ENCODE measurements at places on chromosomes 2 and 18. TPM values are rescaled to one million over a fixed set of nuclear protein-coding genes. Genes with fewer than 3 reads are reported as not detected.
A peak's percentile ranks its signal among the peaks of the same experiment; 100 is the strongest.

Gene MOGAT1
- not detected for total RNA-seq

Gene L3MBTL4
- total RNA-seq: 2.0 TPM

Gene TEX44
- not detected for total RNA-seq

Gene TRABD2A
- 1.7 TPM for total RNA-seq

Gene SLC38A11
- 1.4 TPM for total RNA-seq

Gene DSC2
- 1.9 TPM for total RNA-seq

Gene EVA1A
- total RNA-seq: 1.2 TPM

Gene HADHB
- 179 TPM for total RNA-seq

Gene GAL3ST2
- 2.7 TPM for total RNA-seq

Gene BCL2
- total RNA-seq: 25.2 TPM

Gene CDK5R2
- 0.33 TPM for total RNA-seq

Gene KCNJ13
- total RNA-seq: not detected

- peaks cover 39% of the 10 kb centered on the region for H3K4me1 ChIP-seq
- no peaks in the 10 kb centered on the region for H3K27me3 ChIP-seq
- DNase-seq: peak; percentile 90
Measured at GRCh38 chr2:230408244-230408842, 7.7 kb upstream of the SP100 start.

- H3K27me3 ChIP-seq: no peaks in the 10 kb centered on the region
- peak overlapping the region; percentile 98 for H3K27ac ChIP-seq
- H3K4me1 ChIP-seq: peaks cover 47% of the 10 kb centered on the region
- no peak overlapping the region for H3K4me3 ChIP-seq
- no peak for DNase-seq
Measured at GRCh38 chr2:238290091-238290509, 1.7 kb upstream of the PER2 start.

- no peaks in the 10 kb centered on the region for H3K27me3 ChIP-seq
- no peaks in the 10 kb centered on the region for H3K36me3 ChIP-seq
- no peaks in the 10 kb centered on the region for H3K4me1 ChIP-seq
- no peak for DNase-seq
- no peak overlapping the region for H3K4me3 ChIP-seq
Measured at GRCh38 chr2:5740817-5741216, 48.6 kb downstream of the SOX11 start.

DNA sequence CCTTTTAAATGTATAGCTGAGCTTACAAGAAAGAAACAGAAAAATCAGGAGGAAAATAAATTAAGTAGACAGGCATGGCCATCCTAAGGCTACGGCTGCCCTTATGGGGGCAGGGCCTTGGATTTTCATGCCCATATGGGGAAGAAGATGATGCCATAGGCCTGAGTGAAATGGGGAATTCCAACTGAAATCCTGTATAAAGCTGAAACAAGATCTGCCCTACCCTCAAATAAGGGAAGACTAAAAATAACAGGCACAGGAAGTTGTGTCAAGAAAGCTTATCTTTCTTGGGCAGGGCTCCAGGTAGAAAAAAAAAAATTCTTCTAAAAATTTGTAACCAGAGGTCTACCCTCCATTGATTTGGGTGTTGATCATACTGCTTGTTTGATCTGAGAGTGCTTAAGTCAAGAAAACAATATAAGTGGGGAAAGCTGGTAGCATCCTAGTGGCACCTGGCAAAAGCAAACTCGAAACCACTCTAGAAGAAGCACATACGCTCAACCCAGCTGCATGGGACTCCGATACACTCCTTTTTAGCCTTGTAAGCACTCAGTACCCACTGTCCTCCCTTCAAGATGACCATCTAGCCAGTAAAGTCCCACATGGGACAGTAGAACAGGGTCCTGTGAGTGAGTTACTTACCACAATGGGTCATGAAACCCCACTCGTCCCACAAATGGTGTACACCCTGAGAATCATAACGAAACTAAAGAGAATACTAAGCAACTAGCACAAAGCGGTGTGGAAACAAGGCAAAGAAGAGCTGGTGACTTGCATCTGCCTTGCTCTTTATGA lies 22.3 kb downstream of the DNAH7 start:
- DNase-seq: no peak
- no peak overlapping the region for H3K27ac ChIP-seq
- no peaks in the 10 kb centered on the region for H3K27me3 ChIP-seq
- no peaks in the 10 kb centered on the region for H3K4me1 ChIP-seq

- H3K27ac ChIP-seq: no peak overlapping the region
- no peak overlapping the region for H3K4me3 ChIP-seq
- peaks cover 6% of the 10 kb centered on the region for H3K4me1 ChIP-seq
- no peaks in the 10 kb centered on the region for H3K36me3 ChIP-seq
Measured at GRCh38 chr2:159573846-159574606, 42.3 kb downstream of the BAZ2B start.

DNA sequence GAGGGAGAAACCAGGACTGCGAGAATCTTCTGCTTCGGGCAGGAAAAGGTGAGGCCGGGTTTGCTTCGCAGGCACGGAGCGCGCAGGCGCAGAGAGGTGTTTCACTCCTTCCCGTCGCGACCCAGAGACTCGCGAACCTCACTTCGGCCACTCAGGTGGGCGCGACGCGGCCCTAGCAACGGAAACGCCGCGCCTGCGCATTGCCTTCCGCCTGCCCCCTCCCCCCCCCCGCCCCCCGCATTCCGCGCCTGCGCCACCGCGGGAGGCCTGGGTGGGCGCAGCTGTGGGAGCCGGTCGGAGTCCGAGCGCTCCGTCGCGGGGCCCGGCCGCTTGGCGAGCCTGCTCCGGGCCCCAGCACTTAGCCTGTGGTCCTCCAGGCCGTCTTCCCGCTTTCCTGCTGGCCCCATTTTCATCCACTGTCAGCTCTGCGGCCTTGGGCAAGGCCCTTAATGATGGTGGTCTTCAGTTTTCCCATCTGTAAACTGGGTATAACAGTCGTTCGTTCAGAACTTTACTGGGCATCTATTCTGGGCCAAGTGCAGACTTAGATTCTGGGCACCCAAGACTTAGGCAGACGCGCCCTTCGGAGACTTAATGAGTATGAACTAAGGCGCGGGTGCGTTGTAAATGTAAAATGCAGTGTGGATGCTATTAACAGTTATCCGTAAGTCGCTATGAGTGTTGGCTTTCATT lies 62.1 kb upstream of the ACKR3 start:
- no peaks in the 10 kb centered on the region for H3K27me3 ChIP-seq
- H3K4me3 ChIP-seq: peak overlapping the region; percentile 52
- no peaks in the 10 kb centered on the region for H3K36me3 ChIP-seq
- no peak overlapping the region for H3K27ac ChIP-seq

DNA sequence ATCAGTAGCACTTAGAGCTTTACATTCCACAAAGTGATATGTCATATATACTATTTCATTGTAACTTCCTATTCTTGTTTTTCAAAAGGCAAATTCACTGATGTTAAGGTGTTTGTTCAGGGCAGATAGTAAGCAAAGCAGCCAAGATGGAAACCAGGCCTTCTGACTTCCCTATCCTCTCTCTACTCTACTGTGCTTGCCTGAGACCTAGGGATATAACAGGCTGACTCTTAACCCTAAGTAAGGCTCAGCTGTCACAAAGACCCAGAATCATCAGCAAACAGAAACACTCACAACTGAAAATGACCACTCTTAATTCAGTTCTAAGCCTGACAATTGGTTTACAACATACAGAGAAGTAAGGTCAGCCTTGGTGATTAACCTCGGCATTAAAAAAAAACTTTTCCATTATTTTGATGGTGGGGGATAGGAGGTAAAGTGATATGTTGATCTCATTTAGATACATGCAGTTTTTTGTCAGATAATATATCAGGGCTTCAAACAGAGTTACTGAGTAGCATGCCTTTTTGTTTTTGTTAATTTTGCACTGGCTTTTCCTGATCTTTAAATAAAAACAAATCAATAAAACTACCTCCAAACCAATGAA lies 95.4 kb upstream of the CHRNA1 start:
- no peaks in the 10 kb centered on the region for H3K27me3 ChIP-seq
- no peak overlapping the region for H3K27ac ChIP-seq
- H3K36me3 ChIP-seq: no peaks in the 10 kb centered on the region

GRCh38 chr2:206379266-206379665 lies 64.1 kb upstream of the ADAM23 start:
- no peak for DNase-seq
- H3K4me1 ChIP-seq: no peaks in the 10 kb centered on the region
- no peaks in the 10 kb centered on the region for H3K36me3 ChIP-seq
- H3K27ac ChIP-seq: no peak overlapping the region

GRCh38 chr2:236574424-236575145 lies 5.0 kb downstream of the ACKR3 start:
- H3K27ac ChIP-seq: peak overlapping the region; percentile 33
- H3K4me3 ChIP-seq: peak overlapping the region; percentile 61
- no peaks in the 10 kb centered on the region for H3K27me3 ChIP-seq
- DNase-seq: no peak
- no peaks in the 10 kb centered on the region for H3K36me3 ChIP-seq

DNA sequence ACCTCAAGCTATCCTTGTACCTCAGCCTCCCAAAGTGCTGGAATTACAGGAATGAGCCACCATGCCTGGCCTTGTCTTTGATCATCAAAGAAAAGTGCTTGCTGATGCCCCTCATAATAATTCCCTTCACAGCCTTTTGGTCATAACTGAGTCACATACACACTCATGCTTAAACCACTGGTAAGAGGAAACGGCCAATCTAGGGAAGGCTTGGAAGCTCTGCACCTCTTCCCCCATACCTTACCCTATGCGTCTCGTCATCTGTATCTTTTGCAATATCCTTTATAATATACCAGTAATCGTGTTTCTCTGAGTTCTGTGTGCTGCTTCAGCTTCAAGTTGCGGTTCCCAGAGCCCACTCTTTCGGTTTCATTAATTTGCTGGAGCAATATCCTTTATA lies 4.8 kb upstream of the RNF138 start:
- peaks cover 30% of the 10 kb centered on the region for H3K4me1 ChIP-seq
- no peaks in the 10 kb centered on the region for H3K36me3 ChIP-seq
- H3K4me3 ChIP-seq: no peak overlapping the region
- DNase-seq: no peak
- H3K27me3 ChIP-seq: no peaks in the 10 kb centered on the region
- no peak overlapping the region for H3K27ac ChIP-seq

DNA sequence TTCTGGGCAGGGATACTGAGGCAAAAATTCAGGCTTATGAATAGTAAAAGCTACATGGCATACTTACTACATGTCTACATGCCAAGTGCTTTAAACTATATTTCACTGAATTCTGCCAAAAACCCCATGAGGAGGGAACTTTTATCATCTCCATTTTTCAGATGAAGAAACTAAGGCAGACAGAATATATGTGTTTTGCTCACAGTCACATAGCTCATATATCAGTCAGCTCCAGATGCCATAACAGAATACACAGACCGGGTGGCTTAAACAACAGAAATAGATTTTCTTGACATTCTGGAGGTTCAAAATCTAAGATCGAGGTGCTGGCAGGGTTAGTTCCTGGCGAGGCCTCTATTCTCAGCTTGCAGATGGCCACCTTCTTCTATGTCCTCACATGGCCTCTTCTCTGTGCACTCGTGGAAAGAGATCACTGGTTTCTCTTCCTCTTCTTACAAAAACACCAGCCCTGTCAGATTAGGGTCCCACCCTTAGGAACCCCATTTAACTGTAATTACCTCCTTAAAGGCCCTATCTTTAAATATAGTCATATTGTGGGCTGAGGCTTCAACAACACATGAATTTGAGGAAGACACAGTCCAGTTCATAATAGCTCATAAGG lies 27.1 kb upstream of the CREB1 start:
- no peak overlapping the region for H3K4me3 ChIP-seq
- peaks cover 53% of the 10 kb centered on the region for H3K4me1 ChIP-seq
- DNase-seq: peak; percentile 70
- no peak overlapping the region for H3K27ac ChIP-seq
- no peaks in the 10 kb centered on the region for H3K27me3 ChIP-seq

DNA sequence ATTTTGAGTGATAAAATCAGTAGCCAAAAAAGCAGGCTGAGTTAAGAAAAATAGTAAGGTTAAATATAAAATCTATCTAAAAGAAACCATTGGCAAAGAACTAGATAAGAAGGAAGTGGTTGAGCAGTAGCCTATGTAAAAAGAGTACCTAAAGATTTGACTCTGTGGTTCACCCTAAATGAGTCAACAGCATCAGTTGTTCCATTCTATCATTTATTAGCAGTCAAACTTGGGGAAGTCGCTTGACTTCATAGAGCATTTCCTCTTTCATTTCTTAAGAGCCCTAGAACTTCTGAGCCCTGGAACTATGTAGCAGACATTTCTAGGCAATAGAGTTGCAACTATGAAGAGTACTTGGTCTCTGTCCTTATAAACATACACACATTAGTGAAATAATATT lies 381.7 kb downstream of the NUP35 start:
- H3K27me3 ChIP-seq: no peaks in the 10 kb centered on the region
- H3K27ac ChIP-seq: no peak overlapping the region
- no peaks in the 10 kb centered on the region for H3K36me3 ChIP-seq
- no peaks in the 10 kb centered on the region for H3K4me1 ChIP-seq
- H3K4me3 ChIP-seq: no peak overlapping the region

DNA sequence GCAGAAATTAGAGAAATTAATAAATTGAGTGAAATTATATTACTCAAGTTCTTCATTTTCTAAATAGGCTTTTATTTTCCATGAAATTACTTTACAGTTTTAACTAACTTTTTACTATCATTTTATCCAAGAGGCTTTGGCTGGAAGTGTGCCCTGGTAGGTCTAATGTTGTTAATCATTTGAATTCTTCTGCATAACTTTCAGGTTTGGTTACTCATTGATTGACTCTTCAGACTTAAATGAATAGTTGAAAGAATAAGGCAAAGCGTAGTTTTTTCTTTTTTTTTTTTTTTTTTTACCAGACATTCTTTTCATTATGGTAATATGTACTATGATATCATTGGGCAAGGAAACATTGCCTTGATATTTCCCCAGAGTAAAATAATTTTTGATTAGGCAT lies 228.4 kb upstream of the MMADHC start:
- no peak for DNase-seq
- no peak overlapping the region for H3K4me3 ChIP-seq
- no peaks in the 10 kb centered on the region for H3K36me3 ChIP-seq
- no peaks in the 10 kb centered on the region for H3K4me1 ChIP-seq

GRCh38 chr2:233450864-233451575 lies 96.7 kb downstream of the DGKD start:
- peaks cover 91% of the 10 kb centered on the region for H3K36me3 ChIP-seq
- H3K27ac ChIP-seq: no peak overlapping the region
- DNase-seq: no peak
- no peak overlapping the region for H3K4me3 ChIP-seq
- H3K27me3 ChIP-seq: no peaks in the 10 kb centered on the region
- no peaks in the 10 kb centered on the region for H3K4me1 ChIP-seq

- no peaks in the 10 kb centered on the region for H3K4me1 ChIP-seq
- H3K27ac ChIP-seq: no peak overlapping the region
- no peaks in the 10 kb centered on the region for H3K36me3 ChIP-seq
Measured at GRCh38 chr2:187168720-187169713, 279.0 kb downstream of the CALCRL start.

GRCh38 chr2:145277922-145278321 lies 758.0 kb upstream of the ZEB2 start:
- no peaks in the 10 kb centered on the region for H3K27me3 ChIP-seq
- no peak for DNase-seq
- H3K27ac ChIP-seq: no peak overlapping the region
- H3K36me3 ChIP-seq: no peaks in the 10 kb centered on the region
- no peaks in the 10 kb centered on the region for H3K4me1 ChIP-seq

DNA sequence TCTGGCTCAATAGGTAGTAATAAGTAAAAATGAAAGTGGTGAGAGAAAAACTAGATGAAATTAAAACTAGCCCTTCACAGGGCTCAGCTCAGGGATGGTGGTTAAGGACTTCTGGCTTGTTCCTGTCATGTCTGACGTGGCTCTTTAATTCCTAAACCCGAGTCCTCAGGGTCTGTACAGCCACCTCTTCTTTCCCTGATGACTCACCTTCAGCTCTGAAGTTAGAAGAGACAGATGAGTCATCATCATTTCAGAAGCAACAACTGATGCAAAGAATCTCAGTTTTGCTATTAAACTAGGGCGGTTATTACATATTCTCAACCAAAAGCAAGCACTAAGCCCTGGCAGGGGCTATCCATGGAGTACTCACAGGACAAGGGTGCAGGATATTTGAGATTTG lies 24.0 kb upstream of the ITGB6 start:
- no peak for DNase-seq
- no peaks in the 10 kb centered on the region for H3K36me3 ChIP-seq
- H3K4me3 ChIP-seq: no peak overlapping the region
- H3K4me1 ChIP-seq: peaks cover 21% of the 10 kb centered on the region
